ENCODE measurements at places on chromosomes 1 and 21.

GRCh38 chr1:41285818-41286217 is 43.7 kb upstream of the SCMH1 start:
- DNase-seq = no peak

GRCh38 chr1:153629971-153630370 is 1.7 kb downstream of the S100A1 start:
- no peak for DNase-seq

- no peak for DNase-seq
Measured at GRCh38 chr1:238485057-238485911, 594.6 kb upstream of the ZP4 start.

DNA sequence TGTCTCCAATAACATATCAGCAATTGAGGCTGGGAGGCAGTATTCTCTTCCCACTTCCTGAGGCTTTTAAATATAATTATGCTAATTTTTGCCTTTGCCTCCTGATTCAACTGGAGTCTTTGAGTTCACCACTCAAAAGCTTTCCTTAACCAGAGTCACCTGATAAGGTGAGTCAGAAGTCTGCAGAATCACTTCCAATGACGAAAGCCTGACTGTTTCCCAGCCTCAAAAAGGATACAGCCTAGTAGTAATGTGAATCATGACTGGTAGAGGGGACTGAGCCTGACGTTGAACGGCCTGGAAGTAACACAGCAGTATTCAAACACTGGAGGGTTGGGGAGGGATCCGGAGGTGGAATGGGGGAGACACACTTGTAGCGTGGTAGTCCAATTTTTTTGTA is 10.4 kb upstream of the MRPL9 start:
- no peak for DNase-seq

DNA sequence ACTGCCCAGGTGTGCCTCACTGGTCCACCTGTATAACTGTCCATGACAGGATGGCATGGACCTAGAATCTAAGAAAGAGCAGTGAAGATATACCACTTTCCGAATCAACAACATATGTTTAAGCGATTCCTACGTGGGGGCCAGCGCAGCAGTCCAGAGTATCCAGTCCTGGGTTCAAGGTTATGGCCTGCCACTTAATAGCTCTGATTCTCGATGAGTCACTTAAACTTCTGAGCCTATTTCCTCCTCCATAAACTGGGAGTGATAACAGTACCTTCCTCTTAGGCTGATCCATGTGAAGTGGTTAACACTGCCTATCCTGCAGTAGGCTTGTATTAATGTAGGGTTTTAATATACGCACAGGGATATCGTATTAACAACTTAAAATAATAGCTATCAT is 2.8 kb downstream of the STPG1 start:
- DNase-seq = no peak

- DNase-seq = peak; percentile 54
Measured at GRCh38 chr1:66292944-66293343, 241.0 kb upstream of the SGIP1 start.

DNA sequence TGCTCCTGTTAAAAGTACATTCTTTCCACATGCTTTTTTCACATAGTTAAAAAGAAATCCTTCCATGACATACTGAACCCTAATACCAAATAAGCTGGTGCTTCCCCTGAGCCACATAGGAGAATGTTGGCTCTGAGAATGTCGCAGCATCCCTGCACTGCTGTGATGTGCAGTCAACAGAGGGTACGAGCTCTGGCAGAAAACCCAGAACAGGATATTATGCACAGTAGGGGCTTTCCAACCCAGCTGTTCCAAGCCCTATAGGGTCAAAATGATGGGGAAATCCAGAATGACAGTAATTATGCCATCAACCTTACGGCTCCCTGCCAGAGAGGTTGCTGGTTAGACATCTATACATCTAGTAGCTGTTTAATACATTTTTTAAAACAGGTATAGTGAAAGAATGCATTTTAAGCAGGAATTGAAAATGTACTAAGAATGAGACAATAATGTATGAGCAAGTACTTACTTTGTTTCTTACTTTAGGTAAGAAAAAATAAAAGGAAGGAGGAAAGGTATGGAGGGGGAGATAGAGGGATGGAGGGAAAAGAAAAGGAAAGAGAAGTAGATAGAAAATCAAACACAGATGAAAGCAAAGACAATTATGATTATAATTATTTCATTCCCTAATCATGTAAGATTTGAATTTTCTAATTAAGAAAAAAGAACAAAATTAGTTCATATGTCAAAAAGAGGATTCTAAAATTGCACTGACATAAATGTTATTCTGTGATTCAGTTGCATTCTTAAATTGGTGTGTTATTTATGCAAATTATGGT is 126.0 kb downstream of the NR5A2 start:
- no peak for DNase-seq

- no peak for DNase-seq
Measured at GRCh38 chr21:37380349-37381323, 14.1 kb downstream of the DYRK1A start.
